ENCODE measurements at places on chromosomes 11 and 22.
A peak's percentile ranks its signal among the peaks of the same experiment; 100 is the strongest.

DNA sequence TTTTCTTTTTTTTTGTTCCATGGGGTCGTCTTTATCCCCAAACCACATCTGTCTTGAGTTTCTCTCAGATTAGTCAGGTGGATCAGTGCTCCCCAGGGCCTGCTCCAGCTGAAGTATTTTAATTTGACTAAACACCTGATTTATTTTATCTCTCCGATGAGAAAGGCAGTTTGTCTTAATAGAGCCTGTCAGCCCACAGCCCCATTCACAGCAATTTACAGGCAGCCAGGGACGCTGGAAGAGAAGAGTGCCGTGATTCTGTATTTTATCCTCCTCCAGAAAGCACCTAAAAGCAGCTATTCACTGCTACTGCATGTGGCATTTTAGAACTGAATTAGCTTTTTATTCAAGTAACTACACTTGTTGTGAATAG is 164.5 kb downstream of the SOX6 start:
- DNase-seq = no peak

GRCh38 chr11:131483877-131484276 is 113.5 kb downstream of the NTM start:
- no peak for DNase-seq

DNA sequence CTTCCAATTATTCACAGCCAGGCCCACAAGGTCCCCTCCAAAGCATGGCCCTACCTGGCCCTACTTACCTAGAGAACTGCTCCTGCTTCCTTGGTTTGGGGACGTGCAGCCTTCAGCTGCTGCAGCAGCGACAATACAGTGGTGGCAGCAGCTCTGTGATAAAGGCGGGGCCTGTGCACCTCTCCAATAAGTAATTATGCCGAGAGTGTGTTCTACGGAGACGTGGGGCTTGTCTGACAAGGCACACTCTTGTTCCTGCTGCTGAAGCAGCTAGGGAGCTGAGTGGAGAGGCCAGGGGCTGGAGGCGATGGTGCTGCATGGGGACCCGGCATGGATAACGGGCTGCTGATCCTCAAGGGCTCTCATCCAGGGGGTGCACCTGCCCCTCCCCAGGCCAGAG is 98.0 kb upstream of the THY1 start:
- no peak for DNase-seq

DNA sequence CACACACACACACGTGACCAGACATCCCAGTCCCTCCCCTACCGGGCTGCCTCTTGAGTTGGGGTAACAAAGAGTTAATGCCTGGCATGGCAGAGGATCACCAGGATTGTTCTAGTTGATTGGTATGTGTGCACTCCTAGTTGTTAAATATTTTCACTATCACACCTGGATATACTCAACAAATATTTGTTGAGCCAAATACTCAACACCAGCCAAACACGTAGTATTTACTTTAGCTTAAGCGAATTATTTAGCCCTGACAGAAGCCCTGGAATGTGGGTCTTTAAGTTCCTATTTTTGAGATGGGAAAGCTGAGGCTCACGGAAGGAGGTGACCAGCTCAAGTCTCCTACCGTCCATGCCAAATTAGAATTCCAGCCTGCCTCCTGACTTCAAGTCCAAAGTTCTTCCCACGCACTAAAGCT is 10.5 kb downstream of the CD3E start:
- no peak for DNase-seq

DNA sequence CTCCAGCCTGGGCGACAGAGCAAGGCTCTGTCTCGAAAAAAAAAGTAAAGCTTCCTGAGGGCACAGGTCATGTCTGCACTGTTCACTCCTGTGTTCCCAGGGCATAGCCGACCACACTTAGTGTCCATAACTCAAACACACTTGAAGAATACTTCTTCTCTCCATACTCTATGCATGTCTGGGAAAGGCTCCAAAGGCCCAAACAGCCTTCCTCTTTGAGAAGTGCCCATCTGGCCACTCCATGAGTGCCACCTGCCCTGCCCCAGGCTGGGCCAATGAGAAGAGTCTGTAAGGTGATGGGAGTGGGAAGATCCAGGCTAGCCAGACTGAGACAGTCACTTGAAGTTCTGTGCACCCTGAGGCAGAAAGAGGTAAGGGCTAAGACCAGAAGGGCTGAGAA is 24.7 kb downstream of the DGCR2 start:
- DNase-seq = no peak

- DNase-seq = no peak
These were observed 17.6 kb downstream of the F2 start for GRCh38 chr11:46736615-46737014.

DNA sequence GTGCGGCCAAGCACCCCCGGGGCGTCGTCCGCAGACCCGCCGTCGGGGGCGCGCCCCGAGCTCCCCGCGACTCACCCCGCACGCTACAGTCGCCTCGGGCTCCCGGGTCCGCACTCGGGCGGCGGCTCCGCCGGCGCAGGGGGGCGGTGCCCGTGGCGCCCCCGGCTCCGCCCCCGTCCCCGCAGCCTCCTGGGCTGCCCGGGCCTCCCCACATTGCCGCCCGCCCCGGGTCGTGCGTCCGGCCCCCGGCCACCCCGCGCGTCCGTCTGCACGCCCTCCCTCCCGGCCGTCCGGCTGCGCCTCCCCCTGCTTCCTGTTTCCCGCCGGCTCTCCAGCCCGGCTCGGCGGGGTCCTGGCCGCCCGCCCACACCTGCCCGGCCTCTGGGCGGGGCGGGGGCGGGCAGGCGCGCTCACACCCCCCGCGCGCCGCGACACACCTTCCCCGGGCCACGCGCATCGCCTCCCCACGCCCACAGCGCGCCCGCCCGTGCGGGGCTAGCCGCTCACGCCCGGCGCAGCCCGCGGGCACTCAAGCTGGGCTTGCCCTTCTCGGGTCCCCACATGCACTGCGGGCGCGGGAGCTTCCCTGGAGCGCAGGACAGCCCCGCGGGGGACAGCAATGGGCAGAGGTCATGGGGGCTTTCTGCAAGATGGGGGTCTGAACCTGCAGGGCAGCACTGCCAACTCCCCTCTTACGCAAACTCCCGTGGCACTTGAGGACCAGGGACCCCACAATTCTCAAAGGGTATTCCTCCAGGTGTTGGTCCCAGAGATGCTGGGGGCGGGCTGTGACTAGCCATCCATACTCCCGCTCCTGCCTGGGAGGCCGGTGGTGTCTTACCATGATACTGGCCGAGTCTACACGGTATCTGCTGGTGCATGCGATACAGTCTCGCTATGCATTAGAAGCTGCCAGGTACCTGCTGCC is at the start of gene CARD10:
Gene CARD10, minus strand, starts transcription at position 148 of the 928 bp plus-strand sequence. CDS start 215 bp downstream, outside the sequence.
- no peak for DNase-seq

GRCh38 chr11:117876341-117877119 is at the start of gene FXYD6:
FXYD6 (minus strand) TSS chr11:117876658; CDS start chr11:117842776, 33,882 bp downstream.
- no peak for DNase-seq

DNA sequence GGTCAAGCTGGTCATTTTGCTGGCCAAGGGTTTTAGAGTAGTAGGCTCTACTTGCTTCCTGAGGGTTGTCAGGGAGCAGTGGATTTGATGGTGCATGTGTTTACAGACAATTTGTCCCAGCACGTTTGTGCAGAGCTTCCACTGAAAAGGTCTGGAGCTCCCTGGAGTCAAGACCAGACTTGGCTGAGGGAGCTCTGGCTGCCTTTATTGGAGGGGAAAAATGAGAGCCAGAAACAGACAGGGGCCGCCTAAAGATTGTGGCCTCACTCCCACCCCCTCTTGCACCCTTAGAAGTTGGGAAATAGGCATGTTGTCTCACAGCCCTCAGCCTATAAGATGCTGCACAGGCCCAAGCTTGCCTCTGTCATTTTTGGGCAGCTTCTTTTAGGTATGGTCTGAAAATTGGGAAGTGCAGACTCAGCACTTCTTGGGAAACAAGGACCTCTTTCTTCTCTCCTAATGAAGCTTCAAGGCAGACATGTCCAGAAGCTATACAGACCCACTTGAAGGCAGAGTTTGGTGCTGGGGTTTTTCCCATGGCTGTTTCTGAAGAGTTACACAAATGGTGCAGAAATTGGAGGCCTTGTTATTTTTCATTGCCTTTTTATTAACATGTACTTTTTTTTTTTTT is 55.1 kb downstream of the AMOTL1 start:
- no peak for DNase-seq

GRCh38 chr11:8624698-8625097 is 30.7 kb upstream of the STK33 start:
- DNase-seq = no peak

GRCh38 chr11:100515087-100515486 is 172.0 kb upstream of the ARHGAP42 start:
- no peak for DNase-seq

- DNase-seq = no peak
These were observed 174.3 kb upstream of the FAT3 start for GRCh38 chr11:92050305-92050704.

DNA sequence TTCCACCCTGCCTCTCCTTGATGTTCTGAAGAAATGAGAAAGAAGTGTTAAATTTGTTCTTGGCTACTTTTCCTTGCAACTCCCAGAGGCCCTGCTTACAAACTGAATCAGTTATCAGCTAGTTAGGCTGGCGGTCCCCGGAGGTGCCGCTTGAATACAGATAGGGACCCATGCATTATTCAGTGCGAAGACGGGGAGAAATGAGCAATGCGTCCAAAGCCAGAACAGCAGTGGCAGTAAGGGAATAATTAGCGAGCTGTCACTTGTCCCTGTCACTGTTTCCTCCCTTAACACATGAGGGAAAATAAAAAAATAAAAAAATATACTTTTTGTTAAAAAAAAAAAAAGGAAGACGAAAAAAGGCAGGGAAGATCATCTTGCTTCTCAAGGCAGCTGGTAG is 528.1 kb downstream of the MN1 start:
- DNase-seq = no peak

DNA sequence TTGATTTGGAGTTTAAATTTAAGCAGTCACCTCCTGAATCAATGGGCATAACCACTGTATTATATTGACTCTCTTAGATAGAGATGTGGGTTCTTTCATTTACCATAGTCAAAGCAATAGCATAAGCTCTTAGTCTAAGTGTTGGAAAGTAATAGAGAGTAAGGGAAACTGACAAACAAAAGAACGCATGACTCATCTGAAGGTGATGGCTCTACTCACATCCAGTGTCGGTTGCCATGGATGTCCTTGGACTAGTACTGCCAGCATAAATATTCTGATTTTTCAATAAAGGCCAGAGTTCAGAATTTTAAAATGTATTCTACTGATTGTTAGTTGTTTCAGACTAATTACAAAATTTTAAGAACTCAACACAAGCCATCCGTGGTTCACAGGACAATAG is 444.9 kb upstream of the DDI1 start:
- no peak for DNase-seq

DNA sequence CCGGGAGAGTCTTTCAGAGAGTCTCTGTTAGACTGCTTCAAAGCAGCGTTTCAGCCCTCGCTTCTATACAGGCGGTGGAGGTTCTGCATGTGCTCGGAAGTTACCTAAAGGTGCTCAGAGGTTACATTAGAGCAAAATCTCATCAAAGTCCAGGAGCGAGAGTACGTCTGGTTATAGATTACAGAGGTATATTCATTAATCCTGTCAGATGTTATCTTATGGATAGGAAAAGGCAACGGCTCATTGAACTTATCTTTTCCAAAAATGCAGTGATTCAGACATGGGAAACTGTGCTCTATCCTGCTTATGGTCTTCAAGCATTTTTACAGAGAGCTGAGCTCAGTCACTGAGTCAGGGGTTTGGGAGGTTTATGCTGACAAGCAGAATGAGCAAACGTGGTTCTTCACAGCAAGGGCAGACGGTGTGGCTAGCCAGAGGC is 9.1 kb upstream of the ZBED5 start:
- DNase-seq = peak; percentile 25

- DNase-seq = no peak
These were observed 132.7 kb downstream of the CASP12 start for GRCh38 chr11:104765401-104766095.

DNA sequence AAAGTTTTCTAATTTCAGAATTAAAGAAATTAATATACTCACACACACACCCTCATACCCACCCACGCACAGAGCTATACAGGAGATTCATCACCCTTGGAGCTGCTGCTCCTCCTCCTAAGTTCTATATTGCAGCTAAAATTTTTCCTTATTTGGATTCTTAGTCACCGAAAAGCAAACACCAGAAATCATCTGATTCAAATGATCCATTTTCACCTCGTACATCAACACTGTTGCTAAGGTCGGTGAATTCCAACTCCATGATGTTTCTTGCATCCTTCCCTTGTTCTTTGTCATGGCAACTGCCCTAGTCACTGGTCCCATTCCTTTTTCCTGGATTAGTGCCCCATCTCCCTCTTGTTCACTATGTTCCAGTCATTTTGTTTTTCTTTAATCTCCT is 286.2 kb downstream of the GRM5 start:
- DNase-seq = peak; percentile 85

GRCh38 chr11:111429066-111429506 is 50.0 kb upstream of the POU2AF1 start:
- DNase-seq = peak; percentile 17

- DNase-seq = peak; percentile 93
These were observed 16.6 kb downstream of the SLC43A3 start for GRCh38 chr11:57410287-57410686.

DNA sequence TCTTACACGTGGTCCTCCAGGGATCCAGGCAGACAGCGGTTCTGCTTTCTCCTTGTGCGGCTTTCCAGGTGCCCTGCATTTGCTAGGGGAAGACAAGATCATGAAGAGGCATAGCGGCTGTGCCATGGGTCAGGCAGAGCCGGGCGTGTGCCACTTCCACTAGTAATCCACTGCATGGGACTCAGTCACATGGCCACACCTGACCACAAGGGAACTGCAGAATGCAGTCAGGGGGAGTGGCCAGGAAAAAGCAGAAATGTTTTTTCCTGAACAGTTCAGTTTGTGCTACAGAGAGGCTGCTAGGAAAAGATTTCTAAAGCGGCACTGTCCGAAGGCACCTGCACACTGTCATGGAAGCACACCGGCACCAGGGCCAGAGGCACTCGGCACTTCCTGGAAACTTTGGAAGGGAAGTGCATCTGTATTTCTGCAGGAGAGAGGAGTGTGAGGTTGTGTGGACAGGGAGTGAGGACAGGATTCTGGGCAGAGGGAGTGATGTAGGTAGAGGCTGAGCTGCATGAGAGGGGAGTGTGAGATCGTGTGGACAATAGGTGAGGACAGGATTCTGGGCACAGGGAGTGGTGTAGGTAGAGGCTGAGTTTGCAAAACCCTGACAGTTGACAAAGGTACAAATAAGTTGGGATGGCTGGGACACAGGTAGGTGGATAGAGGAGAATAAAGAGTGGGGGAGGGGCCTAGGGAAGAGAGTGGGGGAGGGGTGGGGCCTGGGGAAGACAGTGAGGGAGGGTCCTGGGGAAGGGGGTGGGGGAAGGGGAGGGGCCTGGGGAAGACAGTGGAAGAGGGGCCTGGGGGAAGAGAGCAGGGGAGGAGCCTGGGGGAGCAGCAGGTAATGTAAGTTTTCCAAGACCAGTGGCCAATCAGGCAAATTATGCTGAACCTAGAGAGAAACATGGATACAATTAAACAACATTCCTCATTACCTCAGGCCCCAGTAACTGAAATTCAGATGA is 1436.3 kb downstream of the TBC1D22A start:
- DNase-seq = no peak

- DNase-seq = no peak
These were observed 901.5 kb downstream of the BRD1 start for GRCh38 chr22:48926136-48926535.

DNA sequence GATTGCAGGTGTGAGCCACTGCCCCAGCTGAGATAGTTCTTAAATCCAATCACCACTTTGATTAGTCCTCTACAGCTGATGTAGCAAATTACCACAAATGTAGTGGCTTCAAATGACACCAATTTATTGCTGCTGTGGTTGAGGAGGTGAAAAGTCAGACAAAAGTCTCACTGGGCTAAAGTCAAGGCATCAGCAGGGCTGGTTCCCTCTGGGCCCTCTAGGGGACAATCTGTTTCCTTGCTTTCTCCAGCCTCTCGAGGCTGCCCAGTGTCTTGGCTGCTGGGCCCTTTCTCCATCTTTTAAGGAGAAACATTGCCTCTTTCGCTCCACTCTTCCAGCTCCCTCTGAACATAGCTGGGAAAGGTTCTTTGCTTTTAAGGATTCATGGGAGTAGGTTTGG is 50.5 kb upstream of the SHANK2 start:
- DNase-seq = no peak

Measured in skeletal muscle cell (primary cell).